Left ventricle myocardium superior (tissue), 1 donor: ENCODE measurements at places on chromosomes 16 and 17. TPM values are rescaled to one million over a fixed set of nuclear protein-coding genes. Genes with fewer than 3 reads are reported as not detected.

The RND2 gene
- total RNA-seq, result 0.82 TPM

The HSD17B2 gene
- total RNA-seq, result not detected

The KRT33A gene
- not detected for total RNA-seq

The ITGAD gene
- not detected for total RNA-seq

The SNAI3 gene
- total RNA-seq, result 3.8 TPM

The KCNJ2 gene
- total RNA-seq, result 50.6 TPM

The PROCA1 gene
- 0.89 TPM for total RNA-seq

The MYH8 gene
- total RNA-seq, result not detected

The TBC1D3I gene
- 0.20 TPM for total RNA-seq

The HSD11B2 gene
- total RNA-seq, result 0.89 TPM

The TBC1D3C gene
- not detected for total RNA-seq

The MBTPS1 gene
- total RNA-seq, result 80.8 TPM

The METTL9 gene
- 53.4 TPM for total RNA-seq

The C16orf74 gene
- 1.7 TPM for total RNA-seq

The TEX19 gene
- not detected for total RNA-seq

The CCL16 gene
- not detected for total RNA-seq

The CYGB gene
- total RNA-seq, result 28.0 TPM

The CUEDC1 gene
- 55.0 TPM for total RNA-seq

The FGF11 gene
- total RNA-seq, result 13.8 TPM

The HOXB3 gene
- total RNA-seq, result 2.7 TPM

The USB1 gene
- 28.3 TPM for total RNA-seq

The MPV17L gene
- total RNA-seq, result 5.3 TPM

The MPO gene
- total RNA-seq, result 0.42 TPM

The ST6GALNAC2 gene
- 5.1 TPM for total RNA-seq

The MYO18A gene
- total RNA-seq, result 346 TPM

The MMP28 gene
- total RNA-seq, result 1.5 TPM

The PLEKHH3 gene
- total RNA-seq, result 35.7 TPM

The KCNH4 gene
- 0.15 TPM for total RNA-seq

The CDR2L gene
- 18.3 TPM for total RNA-seq

The NR1D1 gene
- 21.5 TPM for total RNA-seq

The TMEM88 gene
- 32.6 TPM for total RNA-seq

The C1QTNF8 gene
- not detected for total RNA-seq
